Choroid plexus epithelial cell (primary cell): ENCODE measurements at places on chromosomes 16 and 17.

- no peak for DNase-seq
These were observed 11.4 kb downstream of the ARSG start for GRCh38 chr17:68302666-68303065.

DNA sequence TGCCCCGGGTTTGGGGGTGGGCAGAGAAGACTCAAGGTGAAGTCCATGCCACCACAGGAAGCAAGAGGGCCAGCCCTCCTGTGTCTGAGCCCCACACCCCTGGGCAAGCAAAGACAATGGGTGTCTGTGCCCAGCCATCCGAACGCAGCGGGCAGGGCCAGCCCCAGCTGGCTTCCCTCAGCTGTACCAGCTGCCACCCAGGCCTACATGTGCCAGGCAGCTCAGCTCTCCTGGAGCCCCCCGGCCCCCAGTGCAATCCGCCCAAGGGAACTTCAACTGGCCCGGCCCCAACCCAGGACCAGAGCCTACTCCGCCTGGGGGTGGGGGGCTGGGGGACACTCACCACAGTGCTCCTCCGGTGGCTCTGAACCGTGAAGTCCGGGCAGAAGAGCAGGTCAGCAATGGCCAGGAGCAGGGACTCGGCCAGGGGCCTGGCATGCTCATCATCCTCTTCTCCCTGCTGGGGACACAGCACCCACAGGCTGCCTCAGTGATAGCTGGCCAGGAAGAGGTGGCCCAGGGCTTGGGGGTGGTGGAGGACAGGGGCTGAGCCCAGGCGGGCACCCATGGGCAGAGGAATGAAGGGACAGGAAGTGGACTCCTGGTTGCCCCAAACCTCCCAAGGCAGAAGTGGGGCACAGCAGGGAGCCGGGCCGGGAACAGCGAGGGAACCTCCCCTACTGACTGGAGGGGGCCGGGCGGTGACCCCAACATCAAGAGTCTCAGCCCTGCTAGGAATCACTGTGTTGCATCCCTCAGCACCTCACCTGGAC, 9.8 kb downstream of the HID1 start:
- DNase-seq = no peak

- peak; percentile 55 for DNase-seq
These were observed 912.6 kb upstream of the SOX9 start for GRCh38 chr17:71208111-71208704.

DNA sequence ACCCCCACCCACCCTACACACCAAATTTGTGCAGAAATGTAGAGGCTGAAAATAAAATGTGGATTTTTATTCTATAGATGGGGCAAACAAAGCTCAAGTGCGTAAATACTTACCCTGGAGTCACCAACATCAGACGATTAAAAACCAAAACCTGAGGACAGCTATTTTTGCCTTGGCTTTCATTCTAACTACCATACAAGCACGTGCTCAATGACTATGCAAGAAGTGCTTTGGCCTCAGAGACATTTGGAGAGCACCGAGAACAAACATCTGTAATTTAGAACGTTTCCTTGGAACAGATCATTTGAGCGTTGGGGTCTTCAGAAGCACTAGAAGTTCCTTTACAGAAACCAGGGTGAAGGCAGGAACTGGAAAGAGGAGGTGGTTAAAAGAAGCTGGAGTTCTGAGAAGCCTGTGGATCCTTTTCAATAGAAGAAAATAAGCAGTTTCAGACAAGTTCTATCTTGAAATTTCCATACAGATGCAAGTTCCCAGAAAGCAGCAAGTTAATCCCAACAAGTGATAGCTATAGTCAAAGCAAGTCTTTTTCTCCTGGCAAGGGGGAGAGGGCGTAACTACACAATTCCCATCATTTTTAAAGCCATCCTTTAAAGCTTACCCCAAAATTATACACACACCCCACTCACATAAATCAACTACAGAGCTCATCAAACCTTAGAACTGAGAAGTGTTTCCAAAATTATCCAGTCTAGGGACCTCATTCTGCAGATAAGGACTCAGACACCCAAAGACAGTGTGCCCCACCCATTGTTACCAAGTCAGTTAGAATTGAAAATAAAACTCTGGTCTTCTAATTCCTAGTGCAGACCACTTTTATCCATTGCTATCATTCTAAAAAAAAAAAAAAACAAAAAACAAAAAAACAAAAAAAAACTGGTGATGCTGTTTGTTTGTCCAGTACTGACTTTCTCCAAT, 29.6 kb upstream of the CDRT4 start:
- no peak for DNase-seq

- no peak for DNase-seq
These were observed 198.1 kb upstream of the AXIN2 start for GRCh38 chr17:65759532-65759931.
